Activated naive CD4-positive, alpha-beta T cell treated with anti-CD3 and anti-CD28 coated beads, Interleukin-2, amount 50 U/mL, for 72 hours (primary cell): ENCODE measurements at places on chromosomes 1 and 21. TPM values are rescaled to one million over a fixed set of nuclear protein-coding genes. Genes with fewer than 3 reads are reported as not detected.

The CLDN17 gene
- not detected for total RNA-seq

The COL16A1 gene
- total RNA-seq, result 0.21 TPM

The CRNN gene
- not detected for total RNA-seq

GRCh38 chr1:48741380-48741779 is 35.3 kb downstream of the BEND5 start:
- DNase-seq, result no peak

- no peak for DNase-seq
These were observed 303.6 kb downstream of the PRDM2 start for GRCh38 chr1:14003552-14003951.

DNA sequence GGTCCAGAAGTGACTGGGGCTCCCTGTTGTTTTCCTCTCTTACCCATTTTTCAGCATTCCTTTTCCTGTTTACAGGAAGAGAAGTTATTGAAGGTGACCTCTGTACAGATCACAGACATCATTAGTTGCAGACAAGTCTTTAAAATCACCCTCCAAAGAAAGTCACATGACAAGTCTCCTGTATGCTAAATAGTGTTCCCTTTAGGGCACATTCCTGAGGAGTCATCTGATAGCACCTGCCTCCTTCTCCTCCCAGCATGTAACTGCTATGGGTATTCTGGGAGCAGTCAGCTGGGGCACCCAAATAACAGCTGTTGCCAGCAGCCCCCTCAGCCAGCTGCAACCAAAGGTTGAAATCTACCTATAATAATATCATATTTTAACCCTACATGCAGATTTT is 200.6 kb downstream of the PTGER3 start:
- no peak for DNase-seq

DNA sequence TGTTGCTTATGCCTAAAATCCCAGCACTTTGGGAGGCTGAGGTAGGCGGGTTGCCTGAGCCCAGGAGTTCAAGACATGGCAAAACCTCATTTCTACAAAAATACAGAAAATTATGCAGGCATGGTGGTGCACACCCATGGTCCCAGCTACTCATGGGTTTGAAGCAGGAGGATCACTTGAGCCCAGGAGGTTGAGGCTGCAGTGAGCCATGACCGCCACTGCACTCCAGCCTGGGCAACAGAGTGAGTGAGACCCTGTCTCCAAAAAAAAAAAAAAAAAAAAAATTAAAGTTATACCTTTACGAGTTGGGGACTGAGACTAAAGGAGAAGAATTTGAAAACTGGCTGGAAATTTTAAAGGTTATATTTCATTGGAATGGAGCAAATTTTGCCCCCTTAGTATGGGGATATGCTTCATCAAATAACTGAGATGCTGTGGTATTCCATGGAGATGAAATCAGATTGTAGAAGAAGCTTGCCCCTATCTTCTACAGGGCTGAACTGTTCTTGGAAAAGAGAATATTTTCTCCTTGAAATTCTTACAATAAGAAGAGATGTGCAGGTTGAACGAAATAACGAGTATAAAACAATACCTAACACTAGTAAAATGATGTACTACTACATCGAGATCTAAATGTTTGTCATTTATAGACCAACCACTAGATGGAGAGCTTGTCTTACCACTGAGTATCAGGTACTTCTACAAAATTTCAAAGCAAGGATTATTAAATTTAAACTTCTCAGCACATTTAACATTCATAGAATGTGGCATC is 34.9 kb upstream of the SCYL3 start:
- DNase-seq, result no peak

- no peak for DNase-seq
These were observed 31.3 kb downstream of the STUM start for GRCh38 chr1:226579781-226580323.
